ENCODE measurements at places on chromosomes 5 and 9.

- DNase-seq: no peak
These were observed 57.4 kb downstream of the NRG2 start for GRCh38 chr5:139985733-139986132.

GRCh38 chr5:95382801-95383200, 8.4 kb upstream of the FAM81B start:
- no peak for DNase-seq

- no peak for DNase-seq
These were observed 3.9 kb downstream of the MAP3K1 start for GRCh38 chr5:56819060-56819881.

DNA sequence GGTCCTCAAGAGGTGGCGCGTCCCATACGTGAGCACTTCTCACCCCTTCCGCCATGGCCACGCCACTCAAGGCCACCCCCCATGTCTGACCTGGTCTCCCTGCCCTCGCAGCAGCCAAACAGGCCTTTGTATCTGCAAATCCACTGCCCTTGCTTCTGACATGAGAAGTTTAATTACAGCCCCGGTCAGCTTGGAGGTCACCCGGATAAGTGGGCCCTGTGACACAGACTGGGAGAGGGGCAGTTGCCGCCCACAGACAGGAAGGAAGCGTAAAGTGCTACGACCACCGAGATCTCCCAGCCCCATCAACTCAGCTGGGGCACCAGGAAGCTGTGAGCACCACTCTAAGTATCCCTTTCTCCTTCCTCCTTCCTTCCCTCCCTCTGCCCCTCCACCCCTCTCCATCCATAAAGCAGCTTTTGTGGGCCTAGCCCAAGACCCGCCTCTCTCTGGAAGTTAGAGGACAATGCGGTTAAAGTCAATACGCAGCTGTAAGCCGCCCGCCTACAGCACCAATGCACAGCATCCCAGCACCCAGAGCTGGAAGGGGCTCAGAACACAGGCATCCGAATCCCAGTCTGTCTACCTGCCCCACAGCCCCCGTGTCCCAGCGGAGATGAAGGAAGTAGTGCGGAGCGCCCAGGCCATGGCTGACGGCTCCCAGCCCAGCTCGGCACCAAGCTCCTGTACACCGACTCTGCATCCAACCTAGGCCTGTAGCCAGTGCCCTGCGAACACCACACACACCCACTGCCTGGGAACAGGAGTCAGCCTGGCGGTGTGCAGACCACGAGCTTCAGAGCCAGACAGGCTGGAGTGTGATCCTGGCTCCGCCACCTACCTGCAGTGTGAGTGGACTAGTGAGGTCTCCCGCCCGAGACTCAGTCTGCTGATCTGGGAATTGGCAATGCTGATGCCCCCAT, 44.8 kb upstream of the RNF130 start:
- DNase-seq: no peak

DNA sequence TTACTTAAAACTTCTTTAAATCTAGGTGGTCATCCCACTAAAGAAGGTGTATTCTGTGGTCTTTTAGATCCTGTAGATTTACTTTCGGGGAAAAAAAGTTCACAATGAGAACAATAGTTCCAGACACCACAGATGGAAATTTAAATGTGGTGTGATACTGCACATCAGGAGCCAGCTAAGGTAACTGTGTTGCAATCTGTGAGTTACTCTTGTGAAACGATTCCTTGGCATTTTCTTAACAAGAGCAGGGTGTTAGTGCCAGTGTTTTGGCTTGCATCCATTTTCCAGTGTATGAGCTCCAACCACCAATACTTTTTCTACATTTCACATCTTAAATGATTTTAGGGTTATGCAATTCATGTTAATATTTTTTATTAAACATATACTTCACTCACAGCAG, 674.5 kb downstream of the CETN3 start:
- no peak for DNase-seq

DNA sequence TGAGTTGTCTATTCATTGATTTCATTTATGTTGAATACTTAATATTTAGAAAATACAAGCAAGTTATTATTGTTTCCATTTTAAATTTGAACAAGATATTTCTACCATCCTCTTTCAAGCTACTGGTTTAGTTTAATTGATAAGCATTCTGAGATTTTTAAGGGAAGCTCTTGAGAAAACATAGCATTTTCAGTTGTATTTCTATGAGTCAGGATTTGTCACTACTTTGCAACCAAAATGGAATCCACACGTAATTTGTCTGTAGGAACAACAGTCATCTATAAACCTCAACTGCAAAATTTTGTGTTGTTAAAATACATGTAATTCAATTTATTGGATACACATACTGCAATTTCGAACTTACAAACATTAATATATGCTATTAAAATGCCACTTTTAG, 74.0 kb downstream of the PRR16 start:
- no peak for DNase-seq

Data from substantia nigra (tissue), 51 donors.